ENCODE measurements at places on chromosomes 3 and 15. TPM values are rescaled to one million over a fixed set of nuclear protein-coding genes. Genes with fewer than 3 reads are reported as not detected.

The COL6A5 gene
- not detected for total RNA-seq

The SV2B gene
- total RNA-seq, result not detected

The RGMA gene
- 5.4 TPM for total RNA-seq

The TNFSF10 gene
- total RNA-seq, result 9.7 TPM

The CPN2 gene
- not detected for total RNA-seq
